Amniotic stem cell (primary cell): ENCODE measurements at places on chromosomes 2 and 18.

- DNase-seq = no peak
Observed at GRCh38 chr2:160407393-160408172, 86.0 kb downstream of the RBMS1 start.

GRCh38 chr2:148252646-148253045 is 231.8 kb downstream of the MBD5 start:
- DNase-seq = no peak

DNA sequence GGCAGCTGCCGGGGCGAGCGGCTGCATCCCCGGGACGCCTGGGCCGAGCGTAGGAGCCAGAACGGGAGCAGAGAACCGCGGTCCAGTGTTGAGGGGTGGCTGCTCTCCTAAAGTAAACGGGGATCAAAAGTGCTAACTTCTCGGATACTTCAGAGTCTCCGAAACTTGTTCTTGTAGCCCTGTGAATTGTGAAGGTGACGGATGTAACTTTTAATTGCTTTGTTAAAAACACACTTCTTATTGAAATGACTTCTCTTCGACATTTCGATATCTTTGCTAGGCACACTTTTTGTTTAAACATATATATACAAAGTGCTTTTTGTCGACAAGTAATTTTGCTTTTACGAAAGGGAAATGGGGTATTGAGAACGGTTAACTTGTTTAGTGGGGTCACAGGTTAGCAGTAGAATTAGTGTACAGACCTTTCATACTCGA is 540 bp downstream of the ATP9B start:
- DNase-seq = no peak

DNA sequence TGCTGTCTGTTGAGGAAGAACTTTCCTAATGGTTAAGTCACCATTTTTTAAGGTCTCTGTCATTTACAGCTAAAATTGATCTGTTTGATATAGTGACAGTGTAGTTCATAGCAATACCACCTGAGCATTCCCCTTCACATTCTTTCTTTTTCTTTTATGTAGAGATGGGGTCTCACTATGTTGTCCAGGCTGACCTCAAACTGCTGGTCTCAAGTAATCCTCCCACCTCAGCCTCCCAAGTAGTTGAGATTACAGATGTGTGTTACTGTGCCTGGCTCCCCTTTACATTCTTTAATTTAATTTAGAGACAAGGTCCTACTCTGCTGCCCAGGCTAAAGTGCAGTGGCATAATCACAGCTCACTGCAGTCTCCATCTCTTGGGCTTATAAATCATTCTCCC is 72.7 kb upstream of the ACVR1 start:
- no peak for DNase-seq

GRCh38 chr2:43143756-43144155 is 82.7 kb downstream of the ZFP36L2 start:
- DNase-seq = no peak

DNA sequence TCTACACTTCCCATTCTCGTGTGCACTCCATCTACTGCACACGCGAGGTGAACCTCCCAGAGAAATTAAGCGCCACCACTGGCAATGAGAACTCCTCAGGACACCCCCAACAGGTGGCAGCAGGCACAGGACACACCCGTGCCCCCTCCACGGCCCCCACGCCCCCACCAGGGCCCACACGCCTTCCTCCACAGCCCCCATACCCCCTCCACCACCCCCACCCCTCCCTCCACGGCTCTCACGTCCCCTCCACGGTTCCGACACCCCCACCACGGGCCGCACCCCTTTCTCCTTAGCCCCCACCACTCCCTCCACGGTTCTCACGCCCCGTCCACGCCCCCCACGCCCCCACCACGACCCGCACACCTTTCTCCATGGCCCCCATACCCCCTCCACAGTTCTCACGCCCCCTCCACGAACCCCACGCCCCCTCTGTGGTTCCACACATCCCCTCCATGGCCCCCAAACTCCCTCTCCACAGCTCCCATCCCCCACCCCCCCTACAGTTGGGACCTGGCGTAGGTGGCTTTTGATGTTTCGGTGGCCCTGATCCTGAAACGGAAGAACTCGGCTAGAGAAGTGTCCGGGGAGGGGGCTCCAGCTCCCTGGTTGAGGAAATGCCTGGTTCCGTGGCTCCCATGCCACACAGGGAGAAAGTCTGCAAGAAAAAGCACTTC is 110.8 kb downstream of the ZNF516 start:
- no peak for DNase-seq

DNA sequence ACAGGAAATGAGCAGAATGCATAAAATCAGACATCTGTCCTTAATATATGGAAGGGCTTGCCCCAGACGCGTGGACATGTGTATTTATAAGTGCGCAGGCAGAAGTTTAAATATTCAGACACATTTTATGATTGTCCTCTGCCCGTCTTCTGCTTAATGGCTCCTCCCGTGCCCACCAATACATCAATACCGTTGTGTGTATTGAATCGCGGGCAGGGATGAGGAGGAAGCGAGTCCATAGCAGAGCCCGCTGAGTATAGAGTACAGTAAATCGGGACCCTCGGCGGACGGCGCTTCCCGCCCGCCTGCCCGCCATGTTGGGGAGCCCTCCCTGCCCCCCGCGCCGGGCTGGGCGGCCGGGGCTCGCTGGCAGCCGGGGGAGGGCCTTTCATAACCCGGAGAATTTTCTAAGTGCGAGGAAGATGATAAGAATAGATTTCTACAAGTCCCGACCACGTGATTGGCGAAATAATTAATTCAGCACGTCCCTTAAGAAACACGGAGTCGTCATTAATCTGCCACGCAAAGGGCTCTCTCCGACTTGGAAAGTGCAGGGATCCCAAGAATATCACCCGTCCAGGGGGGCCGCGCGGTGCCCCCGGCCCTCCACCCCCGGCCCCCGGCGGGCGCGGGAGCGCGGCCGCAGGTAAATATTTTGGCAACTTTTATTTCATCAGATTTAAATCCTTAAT is at the start of gene HOXD3:
TSS of gene HOXD3 (plus strand) at position 501 of the 692 bp plus-strand sequence. CDS start 11,808 bp downstream, outside the sequence.
- DNase-seq = no peak
